Effector memory CD8-positive, alpha-beta T cell (primary cell): ENCODE measurements at places on chromosomes 1 and 21.

DNA sequence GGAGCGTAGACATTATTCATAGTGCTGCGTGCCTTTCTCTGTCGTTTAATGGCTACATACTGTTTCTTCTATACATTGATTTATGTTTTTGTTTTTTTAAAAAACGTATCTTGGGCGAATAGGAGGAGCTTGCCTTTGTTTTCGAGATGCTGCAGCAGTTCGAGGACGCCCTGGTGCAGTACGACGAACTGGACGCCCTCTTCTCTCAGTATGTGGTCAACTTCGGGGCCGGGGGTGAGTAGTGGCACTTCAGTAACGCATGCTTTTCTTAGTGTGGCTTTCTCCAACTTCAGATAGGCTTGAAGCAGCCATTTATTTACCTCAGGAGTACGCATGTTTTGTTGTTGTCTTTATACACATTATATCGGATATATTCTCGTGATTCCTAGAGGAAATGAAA, 46.9 kb downstream of the TRAPPC10 start:
- DNase-seq = no peak

DNA sequence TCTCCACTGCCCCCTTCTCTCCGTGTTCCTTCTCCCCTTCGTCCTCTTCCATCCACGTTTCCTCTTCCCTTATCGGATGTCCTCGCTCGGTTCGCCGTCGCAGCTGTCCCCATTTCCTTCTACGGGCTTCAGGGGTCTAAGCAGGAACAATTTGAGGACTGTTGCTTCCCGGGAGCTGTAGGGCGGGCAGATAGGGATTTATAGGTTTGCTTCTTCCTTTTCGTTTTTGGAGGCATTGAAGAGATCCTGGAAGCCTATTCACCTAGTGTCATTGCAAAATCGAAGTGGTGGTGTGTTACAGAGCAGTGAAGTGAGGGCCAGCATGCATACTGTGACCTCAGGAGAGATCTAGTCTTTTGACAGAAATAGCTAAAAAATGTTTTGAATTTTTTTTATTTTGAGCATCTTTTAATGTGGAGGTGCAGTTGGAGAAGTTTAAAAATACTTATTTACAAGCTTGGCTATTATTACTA, 897 bp downstream of the ZYG11B start:
- no peak for DNase-seq

DNA sequence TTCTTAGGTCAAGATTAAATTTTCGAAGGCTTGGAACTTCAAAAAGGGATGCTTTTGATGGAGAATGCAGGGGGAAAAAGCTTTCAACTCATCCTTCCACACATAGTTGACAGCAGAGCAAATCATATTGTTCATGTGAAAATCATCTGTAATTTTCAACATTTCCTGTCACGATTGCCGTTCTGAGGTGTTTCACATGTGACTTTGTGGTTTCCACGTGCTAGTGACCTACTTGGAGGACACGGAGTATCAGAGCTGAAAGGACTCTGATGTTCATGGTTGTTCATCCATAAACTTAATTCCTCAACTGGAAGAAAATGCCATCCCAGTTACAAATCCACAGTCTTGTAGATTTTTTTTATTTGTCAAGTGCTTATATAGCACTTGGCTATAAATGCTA, 79.1 kb downstream of the ZP4 start:
- no peak for DNase-seq

- no peak for DNase-seq
Measured at GRCh38 chr1:21311016-21311415, 20.8 kb upstream of the ECE1 start.

DNA sequence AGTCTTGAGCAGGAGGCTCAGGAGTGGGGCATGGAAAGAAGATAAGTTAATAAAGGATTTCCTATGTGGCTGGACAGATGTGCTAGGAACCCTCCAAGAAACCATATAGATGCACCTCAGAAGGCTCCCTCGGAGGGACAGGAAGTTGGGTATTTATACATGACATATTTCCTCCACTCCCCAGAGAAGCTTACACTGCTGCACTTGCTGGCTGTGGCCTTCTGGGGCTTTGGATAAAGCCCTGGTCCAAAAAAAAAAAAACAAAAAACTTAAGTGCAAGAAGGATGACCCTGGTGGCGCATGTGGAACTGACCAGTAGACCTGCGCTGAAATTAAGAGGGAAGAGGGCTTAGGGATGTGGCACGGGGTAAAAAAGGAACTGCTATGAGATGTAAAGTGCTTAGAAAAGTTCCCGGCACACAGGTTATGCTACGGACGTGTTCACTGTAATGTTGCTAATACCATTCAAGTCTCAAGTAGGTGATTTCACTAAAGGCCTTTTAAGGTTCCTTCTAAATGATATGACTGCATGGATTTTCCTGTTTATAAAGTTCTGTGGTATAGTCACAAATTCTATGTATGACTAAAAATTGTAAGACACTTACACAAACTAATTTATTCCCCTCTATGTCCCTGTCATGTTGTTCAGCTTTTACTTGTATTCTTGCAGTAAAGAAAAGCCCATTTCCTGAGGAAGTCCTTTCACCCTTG, 253.6 kb downstream of the HMCN1 start:
- no peak for DNase-seq

DNA sequence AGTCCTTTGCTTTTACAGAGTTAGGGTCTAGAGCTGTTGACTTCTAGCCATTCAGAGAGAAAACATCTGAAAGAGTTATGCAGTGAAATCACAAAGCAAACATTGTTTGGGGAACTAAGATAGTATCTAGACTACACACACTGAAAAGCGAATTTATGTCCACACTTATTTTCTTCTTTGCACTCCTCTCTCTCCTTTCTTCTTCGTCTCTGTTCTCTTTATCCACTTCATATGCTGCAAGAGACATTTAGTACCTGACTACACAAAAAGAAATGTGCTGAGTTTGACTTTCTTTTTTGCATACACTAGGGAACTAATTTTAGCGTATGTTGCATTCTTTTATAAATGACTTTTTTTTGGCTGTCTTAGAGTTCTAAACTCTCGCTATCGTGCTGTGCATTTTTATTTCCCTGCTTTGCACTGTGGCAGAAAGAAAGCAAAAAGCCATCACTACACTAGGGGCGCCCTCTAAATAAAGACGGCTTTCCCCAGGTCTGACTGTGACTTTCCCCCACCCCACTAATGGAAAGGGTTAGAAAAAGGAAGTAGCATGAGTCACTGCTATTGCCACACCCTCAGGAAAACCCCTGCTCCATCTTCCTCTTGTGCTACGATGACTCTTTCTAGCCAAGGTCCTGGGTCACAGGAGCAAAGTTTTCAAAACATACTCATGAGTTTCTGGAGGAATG, 65.7 kb downstream of the MAP3K7CL start:
- peak; percentile 6 for DNase-seq

DNA sequence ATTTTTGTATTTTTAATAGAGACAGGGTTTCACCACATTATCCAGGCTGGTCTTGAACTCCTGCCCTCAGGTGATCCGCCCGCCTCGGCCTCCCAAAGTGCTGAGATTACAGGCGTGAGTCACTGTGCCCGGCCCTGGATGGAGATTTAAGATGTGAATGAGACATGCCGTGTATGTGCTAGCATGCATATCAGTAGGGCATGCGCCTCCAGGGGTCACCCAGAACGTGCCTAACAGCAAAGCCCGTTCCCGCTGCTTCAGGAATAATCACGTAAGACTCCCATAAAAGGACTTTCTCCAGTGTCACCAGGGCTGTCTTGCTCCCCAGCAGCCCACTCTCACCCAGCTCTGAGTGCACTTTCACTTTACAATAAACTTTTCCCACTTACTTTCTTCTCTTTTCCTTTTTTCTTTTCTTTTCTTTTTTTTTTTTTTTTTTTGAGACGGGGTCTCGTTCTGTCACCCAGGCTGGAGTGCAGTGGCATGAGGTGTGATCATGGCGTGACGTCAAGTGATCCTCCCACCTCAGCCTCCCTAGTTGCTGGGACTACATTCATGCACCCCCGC, 46.9 kb upstream of the DISP3 start:
- no peak for DNase-seq

- DNase-seq = no peak
Measured at GRCh38 chr1:153592748-153593147, 20.2 kb downstream of the S100A16 start.

DNA sequence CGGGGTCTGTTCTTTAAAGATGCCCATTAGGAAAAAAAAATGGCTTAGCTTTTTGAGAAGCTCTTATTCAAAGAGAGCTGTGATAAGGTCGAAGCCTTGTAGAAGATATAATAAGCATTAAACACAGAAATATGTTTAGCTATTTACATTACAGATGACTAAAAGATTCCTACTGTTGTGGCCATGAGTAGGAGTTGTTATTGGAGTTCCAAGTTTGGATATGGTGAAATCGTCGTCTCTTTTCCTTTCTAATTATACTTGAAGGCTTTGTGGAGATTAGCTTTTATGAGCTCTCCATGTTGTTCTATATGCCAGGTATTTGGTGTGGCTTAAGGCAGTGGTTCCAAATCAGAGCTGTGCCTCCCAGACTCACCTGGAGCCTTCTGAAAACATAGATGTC, 79.9 kb upstream of the LAMC2 start:
- DNase-seq = no peak

DNA sequence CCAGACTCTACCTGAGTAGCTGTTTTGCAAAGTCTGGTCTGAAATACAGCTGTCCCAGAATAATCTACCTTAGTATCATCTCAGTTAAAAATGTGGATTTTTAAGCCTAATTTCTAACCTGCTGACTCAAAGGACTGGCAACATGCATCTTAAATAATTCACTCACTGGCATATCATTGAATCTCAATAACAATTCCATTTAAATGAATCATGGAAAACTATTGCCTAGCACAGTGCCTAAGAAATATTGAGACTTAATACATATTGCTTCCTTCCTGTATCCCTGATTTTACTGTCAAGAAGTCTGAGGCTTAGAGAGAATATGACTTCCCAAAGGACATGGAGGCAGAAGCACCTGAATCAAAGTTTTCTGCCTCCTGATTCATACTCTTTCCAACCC, 3.1 kb downstream of the CCDC190 start:
- no peak for DNase-seq

DNA sequence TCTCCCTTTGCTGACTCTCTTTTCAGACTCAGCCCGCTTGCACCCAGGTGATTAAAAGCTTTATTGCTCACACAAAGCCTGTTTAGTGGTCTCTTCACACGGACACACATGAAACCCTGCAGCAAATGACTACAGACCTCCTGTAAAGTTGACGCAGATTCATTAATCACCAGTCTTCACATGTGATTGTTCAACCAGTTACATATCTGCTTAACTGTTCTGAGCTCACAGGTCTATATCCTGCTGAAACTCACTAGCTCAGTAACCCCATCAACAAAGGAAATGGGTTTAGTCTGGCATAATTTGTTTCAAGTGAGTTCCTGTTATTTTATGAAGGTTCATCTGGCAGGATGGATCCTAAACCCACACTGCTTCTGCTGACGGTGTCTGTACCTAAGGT, 68.4 kb upstream of the GJA8 start:
- DNase-seq = no peak
